NCI-H1417 (cell line): ENCODE measurements at places on chromosomes 2 and 18.

GRCh38 chr18:44818668-44819403 is 138.1 kb downstream of the SETBP1 start:
- DNase-seq: no peak

GRCh38 chr2:148876202-148876594 is 1.2 kb downstream of the KIF5C start:
- DNase-seq: peak; percentile 6

DNA sequence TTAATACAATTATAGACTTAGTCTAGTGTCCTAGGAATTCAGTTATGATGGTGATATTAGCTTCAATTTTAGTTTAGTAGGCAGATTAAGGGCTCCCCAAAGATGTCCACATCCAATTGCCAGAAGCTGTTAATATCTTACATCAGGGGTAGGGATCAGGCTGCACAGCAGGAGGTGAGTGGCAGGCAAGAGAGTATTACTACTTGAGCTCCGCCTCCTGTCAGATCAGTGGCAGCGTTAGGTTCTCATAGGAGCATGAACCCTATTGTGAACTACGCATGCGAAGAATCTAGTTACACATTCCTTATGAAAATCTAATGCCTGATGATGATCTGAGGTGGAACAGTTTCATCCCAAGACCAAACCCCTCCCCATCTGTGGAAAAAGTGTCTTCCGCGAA is 54.9 kb downstream of the NYAP2 start:
- DNase-seq: no peak

DNA sequence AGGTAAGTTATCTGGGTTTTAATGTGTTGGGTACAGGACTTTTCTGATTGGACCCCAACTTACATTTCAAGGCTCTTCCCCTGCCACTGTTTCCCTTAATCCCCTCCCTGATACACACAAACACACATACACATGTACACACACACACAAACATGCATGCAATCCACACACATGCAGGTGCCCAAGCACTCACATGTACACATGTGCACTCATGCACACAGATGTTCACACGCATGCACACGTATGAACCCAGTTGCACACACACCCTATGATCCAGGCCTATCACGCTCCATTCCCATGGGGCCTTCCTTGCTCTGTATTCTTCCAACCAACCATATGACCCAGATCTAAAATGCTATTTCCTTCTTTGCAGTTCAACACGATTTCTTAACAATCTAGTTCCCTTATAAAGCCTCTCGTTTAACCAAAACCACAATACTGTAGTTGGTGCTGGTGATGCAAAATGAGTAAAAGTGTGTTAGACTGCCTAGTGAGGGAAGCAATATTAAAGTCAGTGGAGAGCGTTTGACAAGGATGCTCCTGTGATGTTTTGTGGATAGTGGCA is 11.1 kb downstream of the SERPINB8 start:
- no peak for DNase-seq

DNA sequence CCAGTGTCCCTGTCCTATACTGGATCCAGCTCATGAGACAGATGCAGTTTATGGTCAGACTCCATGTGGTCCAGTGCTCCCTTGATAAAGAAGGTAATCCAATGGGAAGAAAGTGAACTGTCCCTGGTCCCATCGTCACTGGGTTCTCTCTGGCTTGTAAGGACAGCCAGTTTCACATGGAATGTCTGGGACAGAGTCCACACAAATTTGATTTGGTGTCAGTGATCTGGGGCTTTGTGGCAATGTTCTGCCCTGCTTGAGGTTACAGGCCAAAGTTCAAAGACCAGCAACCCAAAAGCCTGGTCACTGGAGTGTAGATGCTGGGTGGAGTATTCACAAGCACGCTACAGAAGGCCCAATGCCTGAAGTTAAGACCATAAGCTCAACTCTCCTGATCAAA is 22.2 kb upstream of the FHL2 start:
- no peak for DNase-seq

GRCh38 chr2:39696838-39697237 is 31.1 kb downstream of the TMEM178A start:
- no peak for DNase-seq

DNA sequence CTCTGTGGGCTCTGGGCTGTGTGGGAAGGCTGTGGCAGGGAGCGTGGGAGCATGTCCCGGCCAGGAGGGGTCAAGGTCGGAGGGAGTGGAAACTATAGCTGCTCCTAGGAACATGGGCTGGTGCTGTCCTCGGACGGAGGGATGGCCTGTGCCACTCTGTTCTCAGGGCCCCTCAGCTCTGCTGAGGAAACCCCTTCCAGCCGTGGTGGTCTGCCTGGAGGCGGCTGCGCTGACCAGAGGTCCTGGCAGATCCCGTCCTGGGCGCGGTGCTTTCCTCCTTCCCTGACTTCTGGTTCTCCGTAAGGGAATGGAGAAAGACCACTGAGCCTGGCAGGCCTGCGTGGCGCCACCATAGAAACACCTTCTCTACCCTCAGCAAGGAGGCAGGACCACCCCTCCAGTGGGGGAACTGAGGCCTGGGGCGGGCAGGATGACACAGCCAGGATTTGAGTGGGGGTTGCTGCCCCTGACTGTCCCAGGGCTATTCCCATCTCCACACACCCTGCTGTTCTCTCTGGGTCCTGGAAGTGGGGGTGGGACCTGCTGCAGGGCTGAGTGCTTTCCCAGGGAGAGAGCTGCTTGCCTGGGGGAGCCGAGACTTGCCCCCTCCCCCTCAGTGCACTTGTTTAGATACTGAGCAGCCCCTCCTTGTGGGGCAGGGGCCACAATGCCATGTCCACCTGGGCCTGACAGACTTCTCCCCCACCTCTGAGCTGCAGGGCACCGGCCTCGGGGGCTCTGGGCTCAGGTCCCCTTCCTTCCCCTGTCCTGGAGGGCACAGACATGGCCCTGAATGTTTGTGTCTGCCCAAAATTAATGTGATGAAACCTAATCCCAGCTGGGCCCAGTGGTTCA is 301.0 kb upstream of the HS6ST1 start:
- no peak for DNase-seq

DNA sequence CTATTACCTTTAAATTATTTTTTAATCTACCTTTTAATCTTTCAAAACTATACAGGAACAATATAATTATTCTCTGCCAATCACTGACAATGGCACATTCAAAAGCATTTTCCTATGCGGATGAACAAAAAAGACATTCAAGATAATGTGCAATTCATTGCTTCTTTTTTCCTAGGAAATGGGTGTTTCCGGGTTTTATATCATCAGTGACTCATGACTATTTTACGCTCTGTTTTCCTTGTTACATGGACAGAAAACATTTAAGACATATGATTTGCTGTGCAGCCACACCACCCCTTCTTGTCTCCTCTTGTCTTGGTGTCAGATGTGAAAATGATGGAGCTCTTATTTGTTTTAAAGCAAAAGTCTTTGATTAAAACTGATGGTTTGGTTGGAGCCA is 184.7 kb upstream of the LINC00305 start:
- DNase-seq: no peak

DNA sequence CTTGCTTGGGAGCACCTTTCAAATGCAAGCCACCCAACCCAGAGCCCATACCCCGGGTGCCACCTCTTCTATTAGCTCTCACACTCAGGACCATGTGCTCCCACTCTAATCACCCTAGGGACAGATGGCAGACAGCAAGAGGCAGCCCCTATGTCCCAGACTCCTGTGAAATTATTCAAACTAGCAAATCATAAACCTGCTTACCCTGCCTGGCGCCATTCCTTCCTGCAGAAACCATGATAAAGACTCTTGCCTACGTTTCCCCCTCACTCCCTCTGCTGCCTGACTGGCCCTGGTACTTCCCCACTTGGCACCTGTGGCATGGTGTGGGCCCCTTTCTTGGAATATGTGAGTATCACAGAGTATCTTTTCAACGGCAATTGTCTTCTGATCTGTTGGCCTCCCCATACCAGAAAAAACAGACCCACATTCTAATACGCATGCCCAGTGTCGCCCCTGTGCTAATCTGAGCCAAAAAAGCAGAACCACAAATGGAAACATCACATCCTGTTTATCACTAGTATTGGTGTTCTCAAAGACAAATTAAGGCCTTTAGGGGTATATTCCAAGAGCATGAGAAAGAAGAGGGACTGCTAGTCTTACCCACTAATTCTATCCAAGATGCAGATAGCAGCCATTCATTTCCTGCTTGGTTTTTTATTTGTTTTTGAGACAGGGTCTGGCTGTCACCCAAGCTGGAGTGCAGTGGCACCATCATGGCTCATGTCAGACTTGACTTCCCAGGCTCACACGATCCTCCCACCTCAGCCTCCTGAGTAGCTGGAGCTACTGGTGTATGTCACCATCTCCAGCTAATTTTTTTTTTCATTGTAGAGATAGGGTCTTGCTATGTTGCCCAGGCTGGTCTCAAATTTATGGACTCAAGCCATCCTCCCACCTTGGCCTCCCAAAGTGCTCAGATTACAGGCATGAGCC is 44.1 kb upstream of the TTC39C start:
- DNase-seq: no peak

DNA sequence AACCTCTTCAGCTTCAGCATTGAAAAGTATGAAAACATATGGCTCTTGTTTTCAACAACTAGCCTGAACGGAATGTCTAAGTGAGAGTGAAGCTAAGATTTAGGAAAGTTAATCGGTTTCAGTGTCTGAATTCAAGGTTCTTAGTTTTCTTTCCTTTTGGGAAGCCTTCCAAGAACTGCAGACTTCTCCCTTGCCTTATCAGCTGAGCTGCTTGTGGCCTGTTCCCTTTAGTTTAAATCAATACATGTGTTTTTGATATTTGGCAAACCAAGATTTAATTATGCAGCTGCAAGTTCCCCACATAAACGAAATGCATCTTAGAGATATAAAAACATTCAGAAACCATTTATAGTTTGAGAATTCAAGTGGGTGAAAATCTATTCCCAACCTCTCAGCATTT is 274.3 kb upstream of the NRP2 start:
- no peak for DNase-seq

DNA sequence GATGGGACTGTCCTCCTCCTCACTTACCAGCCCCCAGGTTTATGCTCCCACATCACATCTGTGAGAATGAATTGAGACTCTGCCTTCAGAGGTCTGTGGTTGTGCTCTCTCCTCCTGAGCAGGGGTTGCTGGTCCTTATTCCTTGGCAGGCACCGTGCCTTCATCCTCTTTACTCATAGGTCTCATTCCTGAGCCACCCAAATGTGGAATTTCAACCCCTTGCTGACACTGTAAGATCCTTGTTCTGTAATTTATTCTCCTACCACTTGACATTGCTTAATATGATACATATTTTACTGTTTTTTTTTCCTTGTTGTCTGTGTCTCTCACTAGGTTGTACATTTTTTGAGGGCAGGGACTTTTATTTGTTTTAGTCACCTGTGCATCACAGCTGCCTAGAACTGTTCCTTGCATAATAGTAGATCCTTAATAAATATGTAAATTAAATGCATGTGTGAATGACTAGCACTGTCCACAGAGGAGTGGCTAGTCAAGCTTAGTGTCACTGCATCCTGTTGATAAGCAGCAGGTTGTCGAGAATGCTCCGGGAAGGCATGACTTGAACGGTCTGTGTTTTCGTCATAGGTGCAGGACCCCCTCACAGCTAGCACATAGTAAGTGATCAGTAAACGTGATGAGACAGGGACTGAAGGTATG is 180.6 kb downstream of the ZNF407 start:
- DNase-seq: no peak

DNA sequence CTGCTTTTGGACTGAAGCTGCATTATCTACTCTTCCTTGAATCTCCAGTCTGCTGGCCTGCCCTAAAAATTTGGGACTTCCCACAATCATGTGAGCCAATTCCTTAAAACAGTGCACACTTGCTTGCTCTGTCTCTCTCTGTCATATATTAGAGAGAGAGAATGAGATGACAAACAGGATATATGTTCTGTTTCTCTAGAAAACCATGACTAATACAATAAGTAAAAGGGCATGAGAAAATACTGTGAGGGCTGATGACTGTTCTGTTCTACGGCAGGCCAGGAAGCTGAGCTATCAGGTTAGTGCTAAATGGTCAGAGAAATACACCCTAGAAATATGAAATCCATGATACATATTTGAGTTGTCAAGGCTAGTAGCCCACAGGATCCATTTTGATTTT is 1896.8 kb upstream of the CELF4 start:
- no peak for DNase-seq

GRCh38 chr18:10477863-10478260 is 23.4 kb downstream of the APCDD1 start:
- no peak for DNase-seq

- no peak for DNase-seq
Observed at GRCh38 chr2:223465793-223466192, 136.4 kb downstream of the SCG2 start.

GRCh38 chr2:36329251-36329650 is 26.3 kb upstream of the CRIM1 start:
- DNase-seq: no peak

DNA sequence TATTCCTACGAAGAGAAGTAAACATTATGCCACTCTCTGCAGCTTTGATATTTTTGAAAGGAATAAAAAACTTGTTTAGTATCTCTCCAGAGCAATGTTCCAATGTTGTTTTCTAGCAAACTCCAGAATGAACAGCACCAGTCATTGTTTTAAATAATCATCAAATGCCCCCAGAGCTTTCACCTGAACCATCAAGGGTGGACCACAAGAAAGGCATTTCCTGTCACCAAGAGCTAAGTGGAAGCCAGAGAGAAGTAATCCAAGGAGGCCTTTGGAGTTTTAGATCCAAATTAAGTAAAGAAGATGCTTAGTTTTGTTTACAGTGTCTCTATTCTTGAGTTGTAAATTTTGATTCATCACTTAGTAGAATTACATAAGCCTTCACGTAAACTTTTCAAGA is 559.0 kb downstream of the ARHGAP15 start:
- DNase-seq: no peak

DNA sequence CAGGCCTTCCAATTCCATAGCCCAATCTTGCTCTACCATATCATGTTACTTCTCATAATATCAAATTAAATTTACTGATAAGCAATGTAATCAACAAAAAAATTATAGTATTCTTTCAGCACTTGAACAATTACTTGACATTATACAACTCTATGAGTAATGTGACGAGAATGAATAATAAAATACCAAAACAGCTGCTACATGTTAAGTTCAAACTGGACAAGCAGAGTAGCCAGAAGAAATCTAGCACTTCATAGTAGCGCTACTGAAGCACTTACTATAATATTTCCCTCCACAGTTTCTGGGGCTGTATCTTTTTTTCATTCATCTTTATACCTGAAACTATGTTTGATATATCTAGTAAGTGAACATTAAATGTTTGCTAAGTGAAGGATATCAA is 14.9 kb downstream of the PPP3R1 start:
- no peak for DNase-seq

GRCh38 chr2:65658881-65659280 is 226.5 kb upstream of the SPRED2 start:
- DNase-seq: no peak

GRCh38 chr2:84827978-84828575 is 52.8 kb downstream of the TRABD2A start:
- no peak for DNase-seq

GRCh38 chr2:223642506-223642905 is 40.3 kb upstream of the SCG2 start:
- DNase-seq: no peak

- DNase-seq: no peak
Observed at GRCh38 chr18:9706081-9706935, 1.8 kb upstream of the RAB31 start.

DNA sequence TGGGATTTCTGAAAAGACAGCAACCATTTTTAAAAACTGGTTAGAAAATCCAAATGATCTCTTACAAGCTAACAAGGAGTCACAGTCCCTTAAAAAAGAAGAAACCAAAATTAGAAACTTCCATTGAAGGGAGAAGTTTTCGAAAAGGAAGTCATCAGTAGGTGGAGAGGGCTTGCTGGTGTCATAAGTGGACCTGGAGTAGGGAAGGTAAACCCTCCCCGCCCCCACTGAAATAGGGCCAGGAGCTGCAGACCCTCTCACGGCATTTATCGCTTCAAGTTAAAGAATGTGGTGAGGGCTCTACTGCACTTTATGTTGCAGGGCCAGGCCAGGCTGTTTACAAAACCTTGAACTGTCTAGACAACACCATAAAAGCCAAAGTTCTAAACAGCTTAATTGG is 2.9 kb downstream of the HOXD11 start:
- DNase-seq: no peak
